ENCODE measurements at places on chromosomes 1 and 21. TPM values are rescaled to one million over a fixed set of nuclear protein-coding genes. Genes with fewer than 3 reads are reported as not detected.

- H3K27ac ChIP-seq = no peak overlapping the region
- H3K4me3 ChIP-seq = no peak overlapping the region
- H3K4me1 ChIP-seq = no peaks in the 10 kb centered on the region
- no peak for DNase-seq
- H3K36me3 ChIP-seq = no peaks in the 10 kb centered on the region
Observed at GRCh38 chr1:78547081-78547480, 56.3 kb downstream of the PTGFR start.

DNA sequence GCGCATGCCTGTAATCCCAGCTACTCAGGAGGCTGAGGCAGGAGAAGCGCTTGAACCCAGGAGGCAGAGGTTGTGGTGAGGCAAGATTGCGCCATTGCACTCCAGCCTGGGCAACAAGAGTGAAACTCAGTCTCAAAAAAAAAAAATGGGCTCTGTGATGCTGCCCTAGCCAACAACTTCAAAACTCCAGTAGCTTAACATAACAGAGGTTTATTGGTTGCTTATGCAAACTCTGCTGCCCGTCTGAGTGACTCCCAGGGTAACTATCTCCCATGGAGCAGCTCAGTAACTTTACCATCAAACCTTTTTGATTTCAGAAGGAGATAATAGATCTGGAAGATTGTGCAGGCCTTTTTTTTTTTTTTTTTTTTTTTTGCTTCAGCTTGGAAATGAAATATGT is 18.9 kb upstream of the ITLN2 start:
- no peak for DNase-seq
- H3K36me3 ChIP-seq = no peaks in the 10 kb centered on the region
- H3K4me1 ChIP-seq = no peaks in the 10 kb centered on the region
- no peaks in the 10 kb centered on the region for H3K27me3 ChIP-seq

DNA sequence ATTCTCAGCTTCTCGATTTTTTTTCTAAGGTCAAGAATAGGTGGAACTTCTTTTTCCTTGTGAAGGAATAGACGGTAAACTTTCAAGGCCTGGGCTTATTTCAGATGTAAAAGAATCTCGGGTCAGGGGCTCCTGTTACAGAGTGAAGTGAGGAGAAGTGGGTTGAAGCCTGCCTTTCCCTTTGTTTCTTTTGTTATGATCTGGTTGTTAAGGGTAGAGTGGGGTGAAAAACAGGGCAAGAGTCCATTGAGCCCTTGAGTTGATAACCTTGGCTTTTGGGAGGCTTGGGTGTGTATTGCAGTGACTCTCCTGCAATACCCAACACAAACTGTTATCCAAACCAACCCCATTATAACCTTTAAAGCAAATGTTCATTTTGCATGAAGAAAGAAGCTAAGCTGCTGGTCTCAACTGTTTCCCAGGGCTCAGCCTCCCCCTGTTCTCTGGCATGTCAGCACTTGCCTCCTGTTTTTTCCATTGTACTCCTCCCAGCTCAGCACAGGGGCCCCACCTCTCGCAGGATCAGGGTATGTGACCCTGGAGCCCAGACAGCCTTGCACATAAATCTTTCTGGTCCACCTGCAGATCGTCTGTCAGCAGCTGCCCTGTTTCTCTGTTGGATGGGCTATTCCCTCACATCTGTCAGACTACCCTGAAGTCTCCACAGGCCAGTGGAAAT is 102.4 kb downstream of the CACHD1 start:
- H3K4me3 ChIP-seq = no peak overlapping the region
- no peak for DNase-seq
- peaks cover 17% of the 10 kb centered on the region for H3K4me1 ChIP-seq
- H3K27ac ChIP-seq = no peak overlapping the region
- H3K36me3 ChIP-seq = no peaks in the 10 kb centered on the region

DNA sequence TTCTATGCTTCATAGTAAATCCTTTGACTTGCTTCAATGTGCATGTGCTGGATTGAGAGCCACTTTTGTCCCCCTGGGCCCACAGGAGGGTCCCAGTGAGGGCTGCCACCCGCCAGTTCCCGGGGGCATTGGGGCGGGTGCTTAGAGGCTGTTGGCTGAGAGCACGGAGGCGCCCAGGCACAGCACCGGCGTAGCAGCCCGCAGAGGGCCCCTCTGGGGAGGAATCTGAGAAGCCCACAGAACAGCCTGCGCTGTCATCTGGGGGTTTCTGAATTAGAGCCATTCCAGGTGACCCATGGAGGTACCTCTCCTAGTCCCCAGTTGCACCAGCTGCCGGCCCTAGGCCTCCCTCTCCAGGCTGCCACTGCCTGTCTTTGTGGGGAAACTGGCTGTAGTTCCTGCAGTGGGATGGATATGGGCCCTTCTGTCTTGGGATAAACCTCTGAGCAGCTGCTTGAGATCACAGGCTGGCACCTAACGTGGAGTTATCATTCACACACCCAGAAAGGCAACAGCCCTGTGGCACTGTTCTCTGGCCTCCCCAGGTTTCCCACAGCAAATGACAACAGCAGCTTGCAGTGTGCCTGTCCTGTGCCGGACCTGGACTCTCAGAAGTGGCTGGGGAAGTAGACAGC is 39.5 kb downstream of the TMEM51 start:
- H3K4me3 ChIP-seq = no peak overlapping the region
- H3K36me3 ChIP-seq = no peaks in the 10 kb centered on the region
- no peak for DNase-seq
- H3K4me1 ChIP-seq = peaks cover 42% of the 10 kb centered on the region
- H3K27me3 ChIP-seq = no peaks in the 10 kb centered on the region

DNA sequence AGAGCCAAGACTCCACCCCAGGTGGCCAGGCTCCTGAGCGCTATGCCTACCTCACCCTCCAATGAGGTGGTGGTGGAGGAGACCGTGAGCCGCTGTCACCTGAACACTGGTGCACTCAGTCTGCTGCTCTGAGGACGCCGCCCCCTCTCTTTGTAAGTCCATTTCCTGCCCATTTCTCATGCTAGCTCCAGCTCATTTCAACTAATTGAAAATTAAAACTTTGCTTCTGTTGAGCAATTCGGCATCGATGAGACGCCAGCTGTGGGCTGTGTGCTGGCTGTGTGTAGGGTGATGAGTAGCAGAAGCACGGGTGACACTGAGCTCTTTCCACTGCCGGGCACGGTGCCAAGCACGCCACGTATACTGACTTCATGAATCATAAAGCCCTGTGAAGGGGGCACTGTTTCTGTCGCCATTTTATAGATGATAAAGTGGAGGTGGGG is 11.2 kb downstream of the TNFRSF1B start:
- H3K4me3 ChIP-seq = no peak overlapping the region
- H3K27me3 ChIP-seq = no peaks in the 10 kb centered on the region

DNA sequence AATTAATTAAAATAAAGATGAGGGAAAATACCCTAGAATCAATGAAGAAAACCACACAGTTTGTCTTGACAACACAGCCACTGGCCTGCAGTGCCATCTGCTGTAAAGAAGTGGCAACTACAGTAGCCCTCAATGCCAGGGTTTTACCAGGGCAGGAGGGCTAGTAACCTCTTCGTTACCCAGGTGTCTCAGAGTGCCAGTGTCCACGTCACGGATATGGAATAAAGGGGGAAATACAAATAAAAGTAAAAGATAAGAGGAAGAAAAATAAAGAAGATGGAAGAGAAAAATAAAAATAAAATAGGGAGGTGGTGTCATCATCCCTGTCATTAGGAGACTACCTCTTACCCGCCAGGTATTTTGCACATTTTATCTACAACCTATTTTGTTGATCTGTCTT is 14.2 kb upstream of the SLC44A3 start:
- no peaks in the 10 kb centered on the region for H3K36me3 ChIP-seq
- no peak overlapping the region for H3K4me3 ChIP-seq
- peaks cover 70% of the 10 kb centered on the region for H3K4me1 ChIP-seq
- H3K27me3 ChIP-seq = no peaks in the 10 kb centered on the region

Gene LRRC42
- 56.6 TPM for total RNA-seq

DNA sequence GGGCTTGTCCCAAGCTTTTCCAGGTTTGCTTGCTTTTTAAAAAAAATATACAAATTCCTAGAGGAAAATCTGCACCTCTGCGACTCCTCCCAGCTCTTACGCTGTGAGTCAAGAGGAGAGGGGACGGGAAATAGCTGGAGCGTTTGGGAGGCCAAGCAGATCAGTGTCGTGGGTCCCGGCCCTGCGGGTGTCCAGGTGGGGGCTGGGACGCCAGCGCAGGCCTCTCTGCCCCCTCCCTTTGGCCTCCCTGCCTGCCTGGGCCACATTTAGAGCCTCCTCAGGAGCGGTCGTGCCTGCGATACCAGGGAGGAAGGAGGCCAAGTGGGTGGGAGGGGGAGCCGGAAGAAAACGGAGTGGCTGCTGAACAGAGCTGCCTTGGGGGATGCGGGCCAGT is 9.0 kb downstream of the WNT4 start:
- no peak overlapping the region for H3K27ac ChIP-seq
- no peaks in the 10 kb centered on the region for H3K36me3 ChIP-seq
- DNase-seq = no peak
- peaks cover 21% of the 10 kb centered on the region for H3K4me1 ChIP-seq
- H3K27me3 ChIP-seq = peaks cover 4% of the 10 kb centered on the region
